ENCODE measurements at places on chromosomes 16 and 17. TPM values are rescaled to one million over a fixed set of nuclear protein-coding genes. Genes with fewer than 3 reads are reported as not detected.

The IL34 gene
- 13.5 TPM for total RNA-seq

The SALL1 gene
- not detected for total RNA-seq

DNA sequence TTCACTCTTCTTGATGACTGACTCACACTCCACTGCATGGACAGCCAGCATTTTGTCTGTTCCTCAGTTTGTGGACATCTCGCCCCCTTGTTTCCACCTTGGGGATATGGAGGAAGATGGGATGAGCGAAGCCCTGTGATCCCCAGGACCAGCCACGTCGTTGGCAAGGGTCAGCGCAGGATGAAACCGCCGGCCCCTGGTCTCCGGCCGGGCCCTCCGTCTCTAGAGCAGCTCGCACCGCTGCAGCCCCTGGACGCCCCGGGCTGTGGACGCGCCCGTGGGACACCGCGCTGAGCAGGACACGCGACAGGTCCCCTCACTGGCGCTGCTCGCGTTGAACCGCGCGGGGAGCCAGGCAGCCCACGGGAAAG, 604 bp upstream of the ZC3H18 start:
- H3K27me3 ChIP-seq = no peaks in the 10 kb centered on the region
- H3K4me3 ChIP-seq = peak overlapping the region; percentile 80
- peaks cover 21% of the 10 kb centered on the region for H3K4me1 ChIP-seq
- H3K36me3 ChIP-seq = no peaks in the 10 kb centered on the region
- no peak for DNase-seq

GRCh38 chr16:11587643-11588247, 1.0 kb upstream of the LITAF start:
- H3K27me3 ChIP-seq = no peaks in the 10 kb centered on the region
- H3K4me3 ChIP-seq = peak overlapping the region; percentile 82
- H3K4me1 ChIP-seq = peaks cover 44% of the 10 kb centered on the region
- peak overlapping the region; percentile 100 for H3K27ac ChIP-seq

DNA sequence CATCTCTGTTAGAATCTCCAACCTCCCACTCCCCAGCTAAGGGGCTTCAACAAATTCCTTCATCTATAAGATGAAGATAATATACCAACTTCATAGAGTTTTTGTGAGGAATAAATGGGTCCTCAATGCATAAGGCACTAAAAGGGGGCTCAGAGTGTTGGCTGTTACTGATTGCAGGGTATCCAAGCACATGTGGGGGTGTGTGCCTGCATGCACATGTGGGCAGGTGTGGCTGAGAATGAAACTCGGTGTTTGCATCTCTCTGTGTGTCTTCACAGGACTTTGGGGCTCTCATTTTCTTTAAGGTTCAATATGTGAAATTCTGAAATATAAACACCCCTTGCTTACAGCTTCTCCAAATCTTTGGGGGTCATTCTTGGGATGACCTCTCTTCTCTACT, 4.1 kb upstream of the PPP1R9B start:
- H3K27ac ChIP-seq = no peak overlapping the region
- H3K4me3 ChIP-seq = no peak overlapping the region
- no peaks in the 10 kb centered on the region for H3K27me3 ChIP-seq
